CD4-positive, alpha-beta T cell treated with Interferon gamma for 1 hour (primary cell): ENCODE measurements at places on chromosomes 12 and 14.

GRCh38 chr12:5294274-5295070, 137.4 kb upstream of the NTF3 start:
- no peak for DNase-seq

DNA sequence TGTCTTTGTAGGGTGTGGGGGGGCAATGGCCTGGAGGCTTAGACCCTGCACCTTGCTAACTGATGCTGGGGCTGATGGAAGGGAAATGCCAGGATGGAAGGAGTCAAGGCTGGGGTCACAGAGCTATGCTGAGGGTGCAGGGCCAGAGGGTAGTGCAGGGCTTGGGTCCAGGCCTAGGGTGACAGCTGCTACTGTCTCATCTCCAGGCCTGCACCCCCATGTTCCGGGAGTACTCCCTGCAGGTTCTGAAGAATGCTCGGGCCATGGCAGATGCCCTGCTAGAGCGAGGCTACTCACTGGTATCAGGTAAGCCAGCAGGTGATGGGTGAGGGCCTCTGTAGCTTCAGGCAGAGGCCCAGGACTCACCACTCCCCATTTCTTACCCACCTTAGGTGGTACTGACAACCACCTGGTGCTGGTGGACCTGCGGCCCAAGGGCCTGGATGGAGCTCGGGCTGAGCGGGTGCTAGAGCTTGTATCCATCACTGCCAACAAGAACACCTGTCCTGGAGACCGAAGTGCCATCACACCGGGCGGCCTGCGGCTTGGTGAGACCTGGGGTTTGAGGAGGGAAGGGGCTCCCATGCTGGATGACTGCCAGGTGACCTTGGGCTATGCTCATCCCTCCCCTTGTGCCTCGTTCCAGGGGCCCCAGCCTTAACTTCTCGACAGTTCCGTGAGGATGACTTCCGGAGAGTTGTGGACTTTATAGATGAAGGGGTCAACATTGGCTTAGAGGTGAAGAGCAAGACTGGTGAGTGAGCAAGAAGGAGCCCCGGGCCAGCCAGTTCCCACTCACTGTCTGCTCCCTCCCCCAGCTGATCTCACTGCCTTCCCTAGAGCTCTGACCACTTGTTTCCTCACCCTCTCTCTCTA, 4.1 kb downstream of the SHMT2 start:
- no peak for DNase-seq

- DNase-seq: no peak
These were observed 48.6 kb upstream of the GTF2A1 start for GRCh38 chr14:81269100-81269978.

GRCh38 chr12:43621262-43621661, 69.3 kb upstream of the ADAMTS20 start:
- DNase-seq: no peak

- no peak for DNase-seq
These were observed 97.2 kb upstream of the TMEM260 start for GRCh38 chr14:56482310-56482911.
